Activated T-helper 1 cell treated with anti-CD3 and anti-CD28 coated beads, Interleukin-2, amount 50 U/mL, for 16 hours (primary cell): ENCODE measurements at places on chromosomes 11 and 22.

DNA sequence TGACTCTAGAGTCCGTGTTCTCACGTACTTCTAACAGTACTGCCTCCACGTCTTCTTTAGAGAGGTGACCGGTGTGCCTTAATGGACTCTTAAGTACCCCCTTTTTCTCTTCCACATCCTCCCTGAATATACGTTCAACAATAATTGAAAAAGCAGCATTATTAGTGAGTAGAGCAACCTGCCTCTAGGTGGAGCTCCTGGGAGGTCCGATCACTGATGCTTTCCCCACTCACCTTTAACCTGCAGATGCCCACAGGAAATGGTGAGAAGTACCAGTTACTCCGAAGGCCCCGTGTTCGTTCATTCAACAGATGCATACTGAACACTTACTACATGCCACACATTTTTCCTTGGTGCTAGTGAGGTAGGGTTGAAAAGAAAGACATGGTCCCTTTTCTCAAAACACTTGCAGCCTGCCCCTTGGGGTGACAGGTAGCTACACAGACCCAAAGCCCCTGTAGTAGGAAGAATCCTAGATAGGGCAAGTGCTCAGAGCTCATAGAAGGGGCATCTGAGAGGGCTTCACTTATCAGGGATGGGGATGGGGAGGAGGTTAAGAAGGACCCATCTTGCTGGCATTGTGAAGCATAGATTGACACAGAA, 72.7 kb downstream of the FEZ1 start:
- DNase-seq: no peak

- DNase-seq: no peak
These were observed 55.5 kb downstream of the FAM83F start for GRCh38 chr22:40050258-40050657.

DNA sequence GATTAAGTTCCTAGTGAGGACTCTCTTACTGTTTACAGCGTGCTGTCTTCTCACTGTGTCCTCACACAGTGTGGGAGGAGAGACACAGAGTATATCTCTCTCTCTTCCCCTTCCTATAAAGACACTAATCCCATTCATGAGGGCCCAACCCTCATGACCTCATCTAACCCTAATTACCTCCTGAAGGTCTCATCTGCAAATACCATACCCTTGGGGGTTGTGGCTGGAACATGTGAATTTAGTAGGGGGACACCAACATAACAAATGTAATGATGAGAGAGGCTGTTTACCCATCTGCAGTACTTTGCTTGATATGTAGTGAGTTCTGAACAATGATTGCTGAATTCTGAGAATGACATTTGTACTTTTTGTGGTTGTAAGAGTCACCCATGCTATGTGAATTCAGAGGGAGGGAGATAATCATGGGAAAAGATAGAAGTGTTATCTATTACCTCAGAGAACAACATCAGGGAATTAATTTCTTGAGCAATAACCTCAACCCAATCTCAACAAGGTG, 4.9 kb upstream of the OR52W1 start:
- DNase-seq: no peak

GRCh38 chr11:68317147-68317785, 4.9 kb downstream of the LRP5 start:
- no peak for DNase-seq

GRCh38 chr22:49361164-49361563, 466.5 kb downstream of the BRD1 start:
- no peak for DNase-seq

GRCh38 chr11:43904742-43905535, 24.3 kb downstream of the ALKBH3 start:
- DNase-seq: no peak

- no peak for DNase-seq
These were observed 11.3 kb downstream of the CACNG2 start for GRCh38 chr22:36692280-36692679.

DNA sequence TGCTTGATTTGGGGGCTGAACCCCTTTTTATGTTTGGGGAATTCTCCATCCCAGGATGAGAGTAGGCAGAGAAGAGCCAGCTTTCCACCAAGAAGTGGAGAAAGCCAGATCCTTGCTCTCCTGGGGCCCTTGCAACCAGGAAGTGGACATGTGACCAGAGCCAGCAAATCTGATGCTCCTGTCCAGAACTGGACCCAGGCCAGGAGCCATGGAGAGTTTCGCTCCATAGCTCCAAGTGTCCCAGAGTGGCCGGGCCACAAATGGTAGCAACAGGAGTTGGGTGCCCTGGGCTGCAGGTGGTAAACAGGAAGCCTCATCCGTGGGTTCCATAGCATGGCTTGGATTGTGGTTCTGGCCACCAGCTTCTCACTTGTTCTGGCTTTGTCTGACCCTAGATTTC, 93.9 kb upstream of the CD82 start:
- no peak for DNase-seq

- DNase-seq: no peak
These were observed 351 bp upstream of the AKIP1 start for GRCh38 chr11:8910649-8911026.

- no peak for DNase-seq
These were observed 11.9 kb upstream of the CLMP start for GRCh38 chr11:123206791-123207434.

DNA sequence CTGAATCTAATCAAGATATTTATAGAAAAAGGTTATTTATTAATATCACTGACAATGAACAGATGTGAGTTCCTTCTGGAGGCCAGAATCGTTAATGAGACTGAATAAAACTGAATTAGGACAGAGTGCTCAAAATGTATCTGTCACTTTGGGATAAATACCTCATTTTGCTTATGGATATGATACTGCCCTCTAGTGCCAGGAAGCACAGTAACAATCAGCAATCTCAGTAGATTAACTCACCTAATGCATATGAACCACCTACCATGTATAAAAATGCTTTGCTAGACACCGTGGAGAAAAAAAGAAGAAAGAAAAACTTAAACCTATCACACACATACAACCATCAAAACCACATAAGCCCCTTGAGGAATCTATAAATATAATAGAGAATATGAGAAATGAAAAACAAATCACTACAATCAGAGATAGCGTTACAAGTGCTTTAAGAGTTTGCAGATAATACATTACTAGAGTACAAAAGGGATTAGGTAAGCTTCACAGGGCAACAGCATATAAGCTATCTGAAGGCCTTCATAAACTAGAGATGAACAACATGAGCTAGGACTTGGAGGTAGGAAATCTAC, 117.4 kb downstream of the SGSM3 start:
- DNase-seq: no peak

GRCh38 chr11:126079621-126080124, 17.0 kb upstream of the CDON start:
- DNase-seq: no peak

DNA sequence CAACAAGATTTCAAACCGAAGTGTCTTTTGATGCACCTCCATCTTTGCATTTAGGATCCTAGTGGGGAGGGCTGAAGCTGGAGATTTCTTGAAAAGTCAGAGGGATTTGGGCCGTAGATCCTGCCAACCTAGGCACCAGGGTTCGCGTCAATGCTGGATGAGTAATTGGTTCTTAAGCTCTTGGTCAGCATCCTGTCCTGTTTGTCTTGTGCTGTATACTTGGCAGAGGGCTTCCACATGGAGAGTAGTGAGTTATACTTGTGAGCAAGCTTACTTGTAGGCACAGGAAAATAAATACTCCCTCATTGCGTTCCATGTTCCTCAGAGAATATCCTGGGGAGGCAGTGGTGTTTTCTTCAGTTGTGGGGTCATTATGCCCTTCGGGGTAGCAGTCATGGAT, 12.6 kb downstream of the INSC start:
- DNase-seq: no peak

DNA sequence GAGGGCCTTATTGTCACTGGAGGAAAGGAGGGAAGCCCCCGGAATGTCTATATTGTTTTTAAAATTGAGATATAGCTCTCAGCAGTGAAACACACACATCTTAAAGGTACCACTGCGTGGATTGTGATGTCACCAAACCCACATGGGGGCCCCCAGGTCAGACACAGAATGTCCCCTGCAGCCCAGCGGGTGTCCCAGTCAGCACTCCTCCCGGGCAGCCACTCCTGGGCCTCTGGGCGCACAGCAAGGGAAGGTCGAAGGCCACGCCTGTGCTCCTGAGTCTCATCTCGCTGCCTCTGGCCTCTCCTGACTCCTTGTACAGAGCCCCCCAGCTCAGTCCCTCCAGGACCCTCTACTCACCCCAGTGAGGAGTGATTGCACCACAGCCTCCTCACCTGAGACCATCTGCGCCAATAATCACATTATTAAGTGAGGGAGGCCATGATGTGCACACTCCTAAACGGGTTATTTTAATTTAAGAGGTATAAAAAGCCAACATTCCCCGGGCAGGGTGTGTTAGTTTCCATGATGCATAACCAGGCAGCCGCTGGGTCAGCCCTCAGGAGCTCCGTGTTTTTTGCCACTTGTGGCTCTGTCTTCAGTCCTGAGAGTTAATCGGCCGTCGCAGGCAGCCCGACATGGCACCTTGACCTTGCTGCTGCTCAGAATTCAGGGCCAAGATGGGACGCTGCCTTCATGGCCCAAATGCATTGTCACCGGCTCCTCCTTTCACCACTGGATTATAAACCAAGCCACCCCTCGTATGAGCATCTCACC, 1089.3 kb downstream of the BRD1 start:
- no peak for DNase-seq

DNA sequence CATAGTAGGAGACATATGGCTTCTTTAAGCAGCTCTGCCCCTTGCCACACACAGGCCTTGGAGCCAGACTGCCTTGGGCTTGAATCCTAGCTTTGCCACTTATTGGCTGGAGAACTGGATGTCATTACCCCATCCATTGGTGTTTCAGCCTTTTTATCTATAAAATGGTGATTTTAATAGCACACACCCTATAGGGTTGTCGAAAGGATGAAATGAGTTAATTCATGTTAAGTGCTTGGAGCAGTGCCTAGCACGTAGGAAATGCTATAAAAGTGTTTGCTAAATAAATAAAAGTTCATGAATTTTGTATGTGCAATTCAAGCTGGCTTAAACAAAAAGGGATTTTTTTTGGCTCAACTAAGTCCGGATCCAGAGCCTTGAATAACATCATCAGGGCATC, 120.7 kb downstream of the TIMP3 start:
- no peak for DNase-seq
